ENCODE measurements at places on chromosomes 1 and 21.

GRCh38 chr1:109198043-109198695 lies 15.5 kb upstream of the SARS1 start:
- peak; percentile 47 for DNase-seq

DNA sequence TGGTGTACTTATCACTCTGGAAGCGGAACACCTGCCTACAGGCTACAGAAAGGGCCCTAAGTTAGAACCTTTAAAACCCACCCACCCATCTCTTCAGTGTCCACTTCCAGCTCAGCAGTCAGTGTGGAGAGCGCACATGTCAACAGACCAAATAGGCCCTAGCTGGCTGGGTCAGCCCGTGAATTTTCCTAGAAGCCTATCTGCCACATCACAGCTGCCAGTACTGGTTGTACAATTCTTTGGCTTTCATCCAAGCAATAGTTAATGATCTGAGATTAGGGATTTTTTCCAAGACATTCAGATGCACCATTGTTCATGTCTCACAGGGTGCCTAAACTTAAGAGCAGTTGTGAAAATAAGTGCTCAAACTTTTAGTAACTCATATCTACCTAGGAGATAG lies 197.1 kb downstream of the KCNK2 start:
- no peak for DNase-seq

DNA sequence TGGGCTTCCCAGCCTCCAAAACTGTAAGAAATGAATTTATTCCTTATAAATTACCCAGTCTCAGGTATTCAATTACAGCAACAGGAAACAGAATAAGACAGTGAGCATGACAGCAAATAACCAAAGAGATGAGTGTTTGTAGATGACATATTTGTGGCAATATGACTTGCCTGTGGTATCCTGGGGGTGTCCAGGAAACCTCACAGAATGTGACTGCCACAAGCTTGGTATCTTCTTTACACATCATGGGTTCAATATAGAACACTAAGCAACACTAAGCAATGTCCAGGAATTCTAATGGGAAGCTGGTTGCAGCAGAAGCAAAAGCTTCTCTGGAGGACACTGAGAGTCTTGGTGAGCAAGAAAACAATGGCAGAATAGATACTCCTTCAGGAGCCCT lies 236.4 kb upstream of the BEND5 start:
- DNase-seq: no peak

DNA sequence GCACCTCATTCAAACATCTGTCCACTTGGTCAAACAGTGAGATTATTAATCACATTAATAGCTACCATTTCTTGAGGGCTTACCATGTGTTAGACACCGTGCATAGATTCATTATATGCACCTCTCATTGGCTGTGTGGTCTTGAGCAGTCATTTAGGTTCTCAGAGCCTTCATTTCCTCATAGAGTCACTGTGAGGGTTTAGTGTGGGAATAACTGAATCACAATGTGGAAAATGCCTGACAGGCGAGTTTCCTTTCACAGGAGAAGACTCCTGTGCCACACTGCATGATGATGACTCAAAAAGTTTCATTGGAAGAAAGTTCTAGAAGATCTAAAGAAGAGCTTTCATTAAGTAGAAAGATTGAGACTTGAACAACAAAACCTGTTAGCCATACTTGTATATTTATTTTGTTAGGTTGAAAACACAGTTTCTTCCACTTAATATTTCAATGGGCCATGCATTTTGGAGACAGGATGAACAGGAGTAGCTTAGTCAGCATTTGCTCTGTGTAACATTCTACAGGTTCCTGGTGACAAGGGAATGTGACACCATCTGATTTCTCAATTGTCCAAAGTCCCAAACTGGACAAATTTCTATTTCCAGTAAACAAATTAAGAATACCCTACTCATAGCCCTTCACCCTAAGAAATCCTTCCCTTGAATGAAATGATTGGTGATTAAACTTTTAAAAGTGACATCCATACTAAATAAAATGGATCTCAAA lies 45.7 kb downstream of the FYB2 start:
- DNase-seq: no peak

DNA sequence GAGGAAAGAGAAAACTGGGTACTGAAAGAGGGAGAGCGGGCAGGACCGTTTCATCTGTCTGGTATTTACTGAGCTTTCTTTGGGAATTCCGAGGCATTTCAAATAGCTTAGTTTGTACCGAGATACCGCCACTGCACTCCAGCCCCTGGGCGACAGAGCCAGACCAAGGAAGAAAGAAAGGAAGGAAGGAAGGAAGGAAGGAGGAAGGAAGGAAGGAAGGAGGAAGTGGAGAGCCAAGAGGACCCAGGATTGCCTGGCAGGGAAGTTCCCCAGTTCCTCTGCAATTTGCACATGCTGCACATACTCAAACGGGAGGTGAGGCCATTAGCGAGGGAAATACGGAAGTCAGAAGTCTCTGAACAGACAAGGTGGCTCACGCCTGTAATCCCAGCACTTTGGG lies 961 bp upstream of the FUCA1 start:
- no peak for DNase-seq

GRCh38 chr1:61782771-61783170 lies 40.5 kb downstream of the PATJ start:
- DNase-seq: no peak

DNA sequence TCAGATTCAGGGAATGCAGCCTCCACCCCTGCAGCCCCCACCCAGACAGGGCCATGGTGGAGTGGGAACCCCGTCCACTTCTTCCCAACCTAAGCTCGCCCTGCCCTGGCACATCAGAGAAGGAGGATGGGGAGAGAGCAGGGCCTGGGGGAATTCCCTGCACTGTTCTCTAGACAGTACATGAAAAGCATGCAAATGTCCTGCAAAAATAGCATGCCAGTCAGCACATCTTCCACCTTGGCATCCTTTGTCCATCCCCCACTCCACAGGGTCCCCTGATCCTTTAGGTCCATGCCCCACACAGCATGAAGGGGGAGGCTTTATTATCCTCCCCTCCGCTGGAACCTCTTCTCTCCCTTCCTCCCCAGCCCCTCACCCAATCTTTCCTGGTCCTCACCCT lies 35.0 kb upstream of the RD3 start:
- DNase-seq: no peak

- no peak for DNase-seq
Measured at GRCh38 chr1:107432108-107432507, 291.3 kb downstream of the NTNG1 start.

GRCh38 chr1:229085291-229085690 lies 185.6 kb upstream of the RAB4A start:
- DNase-seq: no peak

DNA sequence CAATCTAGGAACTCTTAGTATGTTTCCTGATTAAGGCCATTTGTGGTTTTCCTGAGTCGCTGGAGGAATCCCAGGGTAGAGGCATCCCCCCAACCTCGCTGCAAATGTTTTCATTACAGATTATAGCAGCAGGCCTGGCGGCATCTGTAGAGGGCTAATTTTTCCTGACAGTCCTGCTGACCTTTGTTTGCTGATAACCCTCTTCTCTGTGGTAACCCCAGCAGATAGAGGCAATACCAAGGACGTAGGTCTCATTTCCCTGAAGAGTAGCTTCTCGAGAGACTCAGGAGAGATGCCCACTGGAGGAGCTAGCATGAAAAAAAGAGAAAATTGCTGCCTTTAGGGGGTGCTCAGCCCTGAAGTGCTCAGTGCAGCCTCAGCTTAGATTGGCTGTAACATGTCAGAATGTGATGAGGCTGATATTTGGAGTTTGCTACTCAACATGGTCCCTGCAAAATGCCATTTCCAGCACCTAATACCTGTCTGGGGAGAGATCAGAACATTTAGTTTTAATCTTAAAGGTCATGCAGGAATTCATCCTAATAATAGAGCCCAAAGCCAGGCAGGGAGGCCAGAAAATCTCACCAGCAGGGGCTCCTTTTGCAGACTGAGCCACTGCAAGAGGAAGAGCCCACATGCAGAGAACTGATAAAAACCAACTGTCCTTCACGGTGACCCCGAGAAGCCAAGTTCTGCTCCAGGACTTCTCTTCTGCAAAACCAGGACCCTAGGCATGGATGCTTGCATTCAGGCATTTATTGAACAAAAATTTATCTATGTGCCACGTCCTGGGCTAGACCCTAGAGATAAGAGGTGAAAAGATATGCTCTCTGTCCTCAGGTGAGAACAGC lies 184.5 kb downstream of the KAZN start:
- DNase-seq: no peak

DNA sequence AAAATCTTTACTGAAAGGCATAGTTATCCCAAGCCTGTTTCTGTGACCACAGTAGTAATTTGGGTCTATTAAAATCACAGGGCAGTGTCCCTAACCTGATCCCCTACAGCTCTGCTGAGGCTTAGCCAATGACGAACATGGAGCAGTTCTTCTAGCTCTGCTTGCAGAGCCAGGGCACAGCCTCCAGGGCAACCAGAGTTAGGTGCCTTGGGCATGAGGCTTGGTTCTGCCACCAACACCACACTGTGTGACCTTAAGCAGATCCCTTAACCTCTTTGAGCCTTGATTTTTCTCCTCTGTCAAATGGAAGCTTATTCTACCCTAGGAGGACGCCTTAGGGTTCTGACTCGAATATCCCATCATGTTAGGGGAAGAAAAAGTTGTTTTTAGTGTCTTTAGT lies 86.7 kb upstream of the TLR5 start:
- no peak for DNase-seq

- no peak for DNase-seq
Measured at GRCh38 chr1:29389533-29390041, 153.3 kb downstream of the PTPRU start.

DNA sequence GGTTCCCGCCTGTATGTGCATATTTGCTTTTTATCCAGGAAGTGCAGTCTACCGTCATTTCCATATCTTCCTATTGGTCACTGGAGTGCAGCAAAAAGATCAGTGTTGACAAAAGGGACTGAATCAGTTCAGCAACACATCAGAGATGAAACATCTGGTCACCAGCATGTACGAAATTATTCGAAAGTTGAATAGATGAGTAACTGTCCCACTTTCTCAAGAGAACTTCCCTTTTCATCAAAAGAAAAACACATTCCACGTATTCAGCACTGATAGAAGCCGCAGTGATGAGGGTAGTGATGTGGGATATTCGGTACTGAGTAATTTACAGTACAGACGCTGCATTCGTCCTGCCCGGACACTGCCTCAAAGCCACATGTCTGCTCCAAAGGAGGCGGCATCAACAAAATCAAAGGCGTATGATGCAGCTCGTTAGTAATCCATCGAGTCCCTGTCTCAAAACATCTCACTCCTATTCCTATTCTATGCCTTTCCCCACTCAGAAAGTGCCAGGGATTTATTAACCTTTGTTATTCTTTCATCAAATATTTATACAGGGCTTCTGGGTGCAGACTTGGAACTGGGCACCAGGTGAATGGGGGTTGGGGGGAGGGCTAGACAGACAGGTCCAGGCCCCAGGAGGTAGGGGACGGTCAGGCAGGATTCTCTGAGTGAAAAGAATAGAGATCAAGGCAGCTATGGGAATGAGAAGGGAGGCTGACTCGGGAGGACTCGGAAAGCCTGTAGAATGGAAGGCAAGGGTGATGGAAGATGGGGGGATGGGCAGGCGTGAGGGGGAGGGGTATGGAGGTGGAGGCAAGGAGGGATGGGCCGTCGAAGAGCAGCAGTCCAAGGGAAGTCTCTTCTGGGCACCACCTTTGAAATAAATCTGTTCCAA lies 79.5 kb upstream of the SLC45A1 start:
- DNase-seq: no peak

- no peak for DNase-seq
Measured at GRCh38 chr1:3868464-3869006, 11.3 kb downstream of the DFFB start.

DNA sequence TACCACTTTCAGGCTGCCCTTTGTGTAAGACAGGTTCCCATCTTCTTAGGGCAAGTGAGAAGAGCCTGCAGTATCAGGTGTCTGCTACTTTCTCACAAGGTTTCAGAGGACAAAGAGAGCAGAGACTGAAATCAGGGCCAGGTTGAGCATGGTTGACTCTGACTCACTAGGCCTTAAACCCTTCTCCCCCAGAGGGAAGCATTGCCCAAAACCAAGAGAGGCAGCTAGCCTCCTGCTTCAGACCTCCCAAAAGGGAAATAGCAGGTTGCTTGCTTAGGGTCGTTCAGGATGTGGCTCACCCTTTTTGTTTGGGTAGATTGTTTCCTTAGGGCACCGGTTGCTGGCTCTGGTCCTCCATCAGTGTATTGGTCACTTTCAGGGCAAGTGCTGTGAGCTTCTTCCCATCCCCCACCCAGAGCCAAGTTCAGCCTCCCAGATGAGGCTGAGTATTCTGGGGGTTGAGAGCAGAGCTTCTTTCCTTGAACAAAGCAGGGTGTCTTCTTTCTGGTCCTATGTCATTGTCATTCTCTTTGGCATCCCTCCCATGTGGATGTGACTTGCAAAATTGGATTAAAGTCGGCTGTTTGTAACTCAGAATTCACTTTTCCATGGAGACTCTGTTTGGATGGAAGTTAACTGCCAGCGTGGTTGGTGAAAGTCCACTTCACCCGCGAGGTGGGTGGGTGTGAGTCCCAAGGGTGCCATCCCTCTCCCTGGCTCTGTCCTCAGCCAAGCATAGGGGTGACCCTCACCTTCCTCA lies 55.5 kb upstream of the GALNT2 start:
- DNase-seq: peak; percentile 59

- DNase-seq: no peak
Measured at GRCh38 chr1:227889047-227889862, 58.5 kb downstream of the WNT9A start.

- no peak for DNase-seq
Measured at GRCh38 chr1:234240680-234241079, 132.6 kb upstream of the COA6 start.

- no peak for DNase-seq
Measured at GRCh38 chr1:84027368-84027767, 28.4 kb upstream of the TTLL7 start.

DNA sequence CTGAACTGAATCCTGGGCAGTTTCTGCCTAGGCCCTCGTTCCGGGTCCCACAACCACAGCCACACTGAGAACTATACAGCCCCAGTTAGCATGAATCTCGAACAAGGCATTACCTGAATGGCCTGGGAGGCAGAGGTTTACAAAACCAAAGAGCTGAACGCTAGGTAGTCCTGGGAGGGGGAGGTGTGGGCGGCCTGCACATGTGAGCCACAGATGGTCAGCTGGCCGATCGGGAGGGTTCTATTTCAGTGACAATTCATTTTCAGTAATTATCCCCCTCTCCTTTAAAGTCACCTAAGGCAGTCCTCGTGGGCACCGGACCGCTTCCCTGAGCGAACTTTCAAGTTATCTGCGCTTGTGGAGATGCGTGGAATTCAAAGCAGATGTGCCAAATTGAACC lies 111.9 kb downstream of the GLIS1 start:
- no peak for DNase-seq

DNA sequence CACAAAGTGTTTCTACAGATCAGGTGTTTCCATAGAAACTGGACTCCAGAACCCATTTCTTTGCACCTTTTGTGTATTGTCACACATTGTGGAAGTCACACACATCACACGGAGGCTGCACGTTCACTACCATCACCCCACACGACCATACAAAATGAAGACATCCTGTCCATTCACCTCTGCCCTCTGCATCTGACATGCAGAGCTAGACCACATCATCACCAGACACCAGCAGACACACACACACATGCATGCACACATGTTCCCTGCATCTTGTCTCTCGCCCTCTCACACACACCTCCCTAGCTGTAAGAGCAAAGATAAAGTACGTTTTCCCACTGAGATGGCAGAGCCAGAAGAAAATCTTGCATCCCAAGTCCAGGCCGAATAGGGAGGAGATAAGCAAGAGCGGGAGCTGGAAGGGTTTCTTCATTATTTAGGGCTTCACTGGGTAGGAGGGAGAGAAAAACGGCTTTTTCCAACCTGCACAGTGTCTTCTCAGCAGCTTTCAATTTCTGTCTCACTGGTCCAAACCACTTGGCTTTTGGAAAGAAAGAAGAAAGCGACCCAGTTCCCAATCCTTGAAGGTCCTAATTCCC lies 709 bp downstream of the PRELP start:
- no peak for DNase-seq
